H7 (cell line): ENCODE measurements at places on chromosomes 5 and 9.

- DNase-seq = peak; percentile 51
Measured at GRCh38 chr9:109455861-109456260, 42.2 kb downstream of the PTPN3 start.

- DNase-seq = no peak
Measured at GRCh38 chr9:116700882-116701865, 14.1 kb downstream of the TRIM32 start.

DNA sequence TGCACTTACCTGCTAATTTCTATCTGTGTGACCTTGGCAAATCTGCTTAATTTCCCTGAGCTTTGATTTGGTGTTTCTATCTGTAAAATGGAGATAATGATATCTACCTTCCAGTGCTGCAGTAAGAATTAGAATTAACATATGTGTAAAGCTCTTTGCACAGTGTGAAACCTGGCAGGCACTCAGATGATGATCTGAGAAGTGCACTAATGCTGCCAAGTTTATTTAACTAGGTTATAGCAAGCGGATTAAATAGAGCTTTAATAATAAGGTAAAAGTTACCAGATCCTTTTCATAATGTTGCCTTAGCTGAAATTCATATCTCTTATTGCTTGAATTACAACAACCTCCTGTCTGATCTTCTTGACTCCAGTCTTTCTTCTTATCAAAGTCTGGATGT is 315.3 kb upstream of the CD180 start:
- DNase-seq = no peak

DNA sequence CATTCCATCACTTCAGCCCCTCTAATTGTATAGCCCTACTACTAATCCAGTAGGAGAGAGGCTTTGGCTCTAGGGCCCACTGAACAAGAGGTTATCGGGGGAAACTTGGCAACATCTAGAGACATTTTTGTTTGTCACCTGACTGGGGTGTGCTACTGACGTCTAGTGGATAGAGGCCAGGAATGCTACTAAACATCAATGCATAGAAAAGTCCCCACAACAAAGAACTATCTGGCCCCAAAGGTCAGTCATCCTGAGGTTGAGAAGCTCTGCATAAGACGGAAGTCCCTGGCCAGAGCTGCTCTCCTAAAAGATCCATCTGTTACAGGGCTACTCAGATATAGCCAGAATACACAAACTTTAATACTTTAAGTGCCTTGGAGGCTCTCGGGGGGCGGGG is 570.6 kb upstream of the KLF4 start:
- DNase-seq = no peak
